ENCODE measurements at places on chromosomes 2 and 18.

DNA sequence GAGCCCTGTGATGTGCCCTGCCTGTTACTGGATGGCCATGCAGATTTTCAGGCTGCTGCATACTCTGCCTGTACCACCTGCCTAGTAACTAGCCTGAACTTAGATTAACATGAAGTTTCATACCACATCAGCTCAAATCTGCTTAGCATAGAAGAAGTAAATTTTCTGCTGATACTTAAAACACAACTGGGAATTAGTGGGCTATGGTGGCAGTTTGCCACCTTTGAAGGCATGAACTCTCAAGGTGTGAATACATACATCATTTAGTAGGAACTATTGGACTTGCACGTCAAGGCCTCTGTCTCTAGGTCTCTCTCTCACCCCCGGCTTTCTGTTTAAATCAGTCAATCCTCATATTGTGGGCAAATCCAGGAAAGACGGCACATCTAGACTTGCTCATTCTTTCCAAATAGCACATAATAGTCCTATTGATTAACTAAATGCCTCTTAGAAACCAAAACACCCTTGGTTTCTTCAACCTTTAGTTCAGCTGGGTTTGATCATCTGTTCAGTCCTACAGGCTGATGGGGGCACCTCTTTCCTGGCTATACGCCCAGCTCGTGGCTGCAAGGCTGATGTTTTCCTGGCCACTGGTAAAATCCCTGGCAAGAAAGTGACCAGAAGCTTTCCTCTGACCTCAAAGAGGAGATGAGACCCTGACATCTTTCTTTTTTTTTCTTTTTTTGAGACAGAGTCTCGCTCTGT, 58.4 kb downstream of the ALPK2 start:
- DNase-seq, result no peak

GRCh38 chr2:38099099-38100028, 23.4 kb upstream of the CYP1B1 start:
- no peak for DNase-seq

- DNase-seq, result no peak
Measured at GRCh38 chr2:99940963-99941362, 201.4 kb downstream of the AFF3 start.

GRCh38 chr2:10779776-10780490, 32.7 kb downstream of the PDIA6 start:
- DNase-seq, result no peak

- DNase-seq, result no peak
Measured at GRCh38 chr2:1156531-1156930, 205.9 kb downstream of the SNTG2 start.

- no peak for DNase-seq
Measured at GRCh38 chr18:50638016-50638883, 78.4 kb downstream of the MAPK4 start.

- DNase-seq, result no peak
Measured at GRCh38 chr18:48488388-48488850, 50.4 kb upstream of the CTIF start.

GRCh38 chr2:186576614-186577013, 13.2 kb upstream of the ITGAV start:
- DNase-seq, result no peak

DNA sequence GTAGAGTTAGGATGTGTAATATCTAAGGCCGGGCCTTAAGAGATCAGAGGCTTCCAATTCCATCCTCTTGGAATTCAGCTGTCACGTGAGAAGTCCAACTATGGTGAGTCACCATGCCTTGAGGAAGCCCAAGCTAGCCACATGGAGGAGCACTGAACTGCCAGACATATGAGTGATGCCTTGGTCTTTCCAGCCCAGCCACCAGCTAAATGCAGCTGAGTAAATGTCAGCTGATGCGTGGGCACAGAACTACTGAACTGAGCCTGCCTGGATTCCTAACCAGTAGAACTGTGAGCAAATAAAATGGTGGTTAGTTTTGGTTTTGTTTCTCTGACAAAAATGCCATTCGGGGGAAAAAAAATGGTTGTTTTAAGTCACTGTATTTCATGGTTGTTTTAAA, 153.7 kb upstream of the SERTAD2 start:
- peak; percentile 59 for DNase-seq

DNA sequence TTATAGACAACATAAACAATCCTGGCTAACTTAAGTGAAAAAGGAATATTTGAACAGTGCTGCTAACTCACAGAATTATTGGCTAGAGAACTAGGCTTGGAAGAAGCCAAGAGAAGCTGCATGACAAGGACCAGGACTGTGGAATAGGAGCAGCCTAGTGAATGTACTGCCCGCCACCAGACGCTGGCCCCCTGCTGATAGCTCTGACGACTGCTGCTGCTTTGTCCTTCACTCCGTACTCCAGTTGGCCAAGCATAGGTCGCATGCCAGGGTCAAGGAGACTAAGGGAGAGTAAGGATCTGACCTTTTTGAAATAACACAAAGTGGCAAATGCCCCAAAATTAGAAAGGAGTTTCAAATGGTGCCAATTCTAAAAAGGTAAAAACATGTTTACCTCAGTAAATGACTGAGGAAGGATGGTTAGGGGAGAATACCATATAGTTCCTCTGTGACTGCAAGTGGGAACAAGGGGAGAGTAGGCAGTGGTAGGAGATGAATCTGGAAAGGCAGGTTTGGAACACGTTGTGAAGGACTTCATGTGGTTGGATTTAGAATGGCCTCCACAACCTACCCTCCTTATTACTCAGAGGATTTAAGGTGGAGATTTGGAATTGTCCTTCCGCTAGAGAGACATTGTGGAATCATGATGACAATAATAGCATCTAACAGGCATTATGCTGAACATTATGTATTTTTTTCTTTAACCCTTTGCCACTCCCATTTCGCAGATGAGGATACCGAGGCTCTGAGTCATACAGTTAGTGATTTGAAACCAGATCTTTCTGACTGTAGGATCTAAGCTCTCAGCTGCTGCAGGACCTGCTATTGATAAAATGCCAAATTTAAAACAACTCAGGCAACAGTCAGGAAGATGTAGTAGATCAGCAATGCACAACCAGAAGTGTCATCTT, 19.5 kb downstream of the STRADB start:
- DNase-seq, result no peak

GRCh38 chr2:222424276-222424728, at the start of gene SGPP2:
SGPP2 (plus strand) TSS chr2:222424543; CDS start chr2:222424603, 60 bp downstream.
- DNase-seq, result peak; percentile 17

GRCh38 chr2:190599073-190599472, 49.8 kb upstream of the NAB1 start:
- DNase-seq, result no peak

DNA sequence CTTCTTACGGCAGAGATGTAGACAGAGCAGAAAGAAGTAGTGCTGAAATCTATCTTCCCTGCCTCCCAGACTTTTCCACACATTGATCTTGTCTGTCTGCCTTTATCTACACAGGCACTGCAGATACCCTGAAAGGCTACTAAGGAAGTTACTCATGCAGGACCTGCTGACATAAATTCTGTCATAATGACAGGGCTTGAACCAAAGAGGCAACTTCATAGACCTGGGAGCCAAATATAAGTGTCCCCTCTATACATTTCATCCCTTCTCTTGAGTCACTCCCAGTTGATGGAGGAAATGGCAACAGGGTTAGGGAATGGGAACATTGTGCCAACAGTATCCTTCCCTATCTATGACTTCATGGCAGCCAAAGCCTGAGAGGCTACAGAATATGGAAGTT, 157.5 kb downstream of the TNS1 start:
- no peak for DNase-seq

DNA sequence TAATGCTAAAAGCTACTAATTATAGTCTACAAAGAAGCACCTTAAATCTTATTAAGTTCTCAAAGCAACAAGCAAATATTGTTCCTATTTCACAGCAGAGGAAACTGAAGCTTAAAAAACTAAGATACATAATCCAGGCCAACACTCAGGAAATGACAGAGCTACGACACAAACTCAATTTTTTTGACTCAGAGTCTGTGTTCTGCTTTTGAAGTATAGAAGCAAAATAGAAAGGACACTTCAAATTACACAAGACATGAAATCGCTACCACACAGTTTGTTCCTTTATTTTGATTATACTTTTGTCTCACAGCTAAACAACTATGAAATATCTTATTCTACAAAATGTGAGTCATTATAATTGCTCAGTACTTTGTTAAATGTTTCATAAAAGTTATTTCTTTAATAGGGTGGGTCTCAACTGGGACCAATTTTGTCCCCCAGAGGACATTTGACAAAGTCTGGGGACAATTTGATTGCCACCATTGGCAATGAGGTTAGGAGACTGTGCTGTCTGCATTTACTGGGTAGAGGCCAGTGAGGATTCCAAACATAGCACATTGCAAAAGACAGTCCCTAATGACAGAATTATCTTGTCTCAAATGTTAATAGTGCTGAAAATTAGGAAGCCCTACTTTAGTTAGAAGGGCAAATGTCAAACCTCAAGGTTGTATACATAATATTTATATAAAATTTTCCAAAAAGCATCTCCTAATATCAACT, 101.5 kb upstream of the GRB14 start:
- no peak for DNase-seq

GRCh38 chr2:112685271-112685884, 35.4 kb upstream of the NT5DC4 start:
- no peak for DNase-seq

DNA sequence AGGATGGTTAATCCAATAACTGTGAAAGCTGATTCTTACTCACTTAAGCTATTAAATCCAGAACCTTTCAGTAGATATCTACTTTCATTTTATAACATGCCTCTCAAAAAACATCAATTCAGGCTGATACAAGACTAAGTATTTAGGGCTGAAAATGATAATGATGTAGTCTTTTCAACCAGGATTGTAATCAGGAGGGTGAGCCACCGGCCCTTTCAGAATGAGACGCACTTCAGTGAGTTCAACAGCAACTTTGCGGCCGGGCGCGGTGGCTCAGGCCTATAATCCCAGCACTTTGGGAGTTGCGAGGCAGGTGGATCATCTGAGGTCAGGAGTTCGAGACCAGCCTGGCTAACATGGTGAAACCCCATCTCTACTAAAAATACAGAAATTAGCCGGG, 30.4 kb downstream of the RBMS1 start:
- no peak for DNase-seq

DNA sequence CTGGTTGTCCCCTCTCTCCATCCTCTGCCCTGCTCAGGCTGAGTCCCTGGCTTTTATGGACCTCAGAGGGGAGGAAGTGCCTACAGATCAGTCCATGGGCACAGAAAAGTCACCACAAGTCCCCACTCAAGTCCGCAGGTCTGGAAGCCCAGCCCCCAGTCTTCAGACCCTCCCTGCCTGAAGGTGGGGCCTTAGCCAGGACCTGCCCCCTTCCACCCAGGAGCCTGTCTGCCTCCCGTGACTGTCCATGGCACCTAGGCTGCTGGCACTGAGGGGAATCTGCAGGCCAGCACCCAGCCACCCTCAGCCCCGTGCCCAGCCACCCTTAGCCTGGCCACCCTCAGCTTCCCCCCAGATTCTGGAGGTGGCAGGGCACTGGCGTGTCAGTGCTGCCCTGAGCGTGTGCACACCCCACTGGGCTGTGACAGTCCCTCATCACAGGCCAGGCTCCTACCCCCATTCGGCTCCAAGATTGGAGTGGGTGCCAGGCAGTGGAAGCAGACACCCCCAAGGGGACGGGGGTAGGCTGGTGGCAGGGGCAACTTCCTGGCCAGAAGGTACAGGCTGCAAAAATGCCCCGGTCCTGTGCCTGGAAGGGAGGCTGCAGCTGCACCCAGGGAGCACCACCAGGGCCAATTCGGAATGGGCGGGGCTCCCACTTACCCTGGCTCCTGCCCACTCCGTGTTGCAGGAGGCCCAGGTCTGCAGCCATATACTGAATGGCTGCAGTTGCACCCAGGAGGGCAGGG, 154.7 kb upstream of the RMP24 start:
- DNase-seq, result no peak

DNA sequence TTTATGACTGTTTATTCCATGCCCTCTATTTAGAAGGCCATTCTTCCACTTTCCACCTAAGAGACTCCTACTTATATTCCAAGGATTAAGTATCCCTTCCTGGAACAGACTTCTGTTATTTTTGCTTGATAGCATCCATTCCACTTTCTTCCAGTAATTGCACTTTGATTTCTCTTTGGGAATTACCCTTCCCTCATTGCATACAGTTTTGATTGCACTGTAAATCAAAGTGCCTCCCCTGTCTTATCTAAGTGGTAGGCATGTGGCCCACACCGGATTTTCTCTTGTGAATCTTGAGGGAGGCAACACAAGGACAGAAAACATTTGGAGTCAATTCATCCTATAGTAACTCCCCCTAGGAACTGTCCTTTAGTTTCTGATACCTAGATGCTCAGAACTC, 120.4 kb downstream of the PDE11A start:
- DNase-seq, result no peak

- DNase-seq, result no peak
Measured at GRCh38 chr2:76381624-76382023, 670.9 kb upstream of the GCFC2 start.

GRCh38 chr18:10230072-10230471, 224.4 kb upstream of the APCDD1 start:
- DNase-seq, result no peak

All from stimulated activated naive CD8-positive, alpha-beta T cell treated with anti-CD3 and anti-CD28 coated beads, Interleukin-15, Interleukin-2, amounts not matched to agents 100 U/mL and 50 U/mL, for 24 hours (primary cell).